ENCODE measurements at places on chromosomes 11 and 22.

- DNase-seq: no peak
Observed at GRCh38 chr11:73340164-73340563, 32.1 kb downstream of the ARHGEF17 start.

- DNase-seq: no peak
Observed at GRCh38 chr11:129933891-129934290, 38.5 kb upstream of the NFRKB start.

DNA sequence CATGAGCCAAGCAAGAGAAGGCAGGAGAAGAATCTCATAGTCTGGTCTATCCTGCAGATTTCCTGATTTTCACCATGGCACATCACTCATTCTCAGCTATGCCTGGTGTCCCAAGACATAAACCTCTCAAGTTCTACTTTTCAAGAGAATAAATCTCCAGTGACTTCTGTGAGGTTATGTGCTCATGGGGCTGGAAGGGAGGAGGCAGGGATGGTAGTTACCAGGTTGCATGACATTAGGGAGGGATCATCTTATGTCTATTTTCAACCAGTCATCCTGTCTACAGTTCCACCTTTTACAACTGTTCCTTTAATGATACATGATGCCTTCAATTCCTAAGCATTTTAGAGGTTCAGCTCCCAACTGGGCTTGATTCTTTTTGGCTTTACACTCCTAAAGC is 297.7 kb downstream of the SOX6 start:
- no peak for DNase-seq

DNA sequence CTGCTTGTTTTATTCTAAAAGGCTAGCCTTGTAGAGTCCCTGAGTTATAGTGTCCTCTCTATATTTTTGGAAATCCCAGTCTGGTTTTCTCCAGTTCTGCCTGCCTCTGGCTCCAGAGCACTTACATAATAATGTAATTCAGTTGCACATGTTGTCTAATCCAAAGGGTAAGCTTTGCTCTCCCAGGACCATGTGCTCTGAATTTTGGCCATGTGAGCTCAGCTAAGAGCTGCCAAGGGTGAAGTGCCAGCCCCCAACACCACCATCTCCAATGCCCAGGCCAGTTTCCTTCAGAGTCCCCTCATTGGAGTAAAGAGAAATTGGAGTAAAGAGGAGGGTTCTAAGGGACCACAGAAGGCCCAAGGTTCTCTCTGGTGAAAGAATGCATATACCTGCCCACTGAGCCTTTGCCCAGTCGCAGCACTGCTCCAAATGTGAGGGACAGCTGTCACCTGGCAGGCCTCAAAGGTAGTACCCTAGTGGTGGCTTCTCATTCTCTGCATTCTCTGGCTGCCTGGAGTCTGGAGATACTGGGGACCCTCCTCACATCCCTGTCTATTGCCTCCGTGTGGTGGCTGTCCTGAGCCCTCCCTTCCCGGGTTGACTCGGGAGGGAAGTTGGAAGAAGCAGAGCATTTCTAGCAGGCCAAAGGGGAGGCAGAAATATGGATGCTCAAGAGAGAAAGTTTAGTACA is 4.9 kb downstream of the CRY2 start:
- DNase-seq: no peak

GRCh38 chr11:58905011-58905720 is 34.1 kb upstream of the GLYATL1 start:
- no peak for DNase-seq

DNA sequence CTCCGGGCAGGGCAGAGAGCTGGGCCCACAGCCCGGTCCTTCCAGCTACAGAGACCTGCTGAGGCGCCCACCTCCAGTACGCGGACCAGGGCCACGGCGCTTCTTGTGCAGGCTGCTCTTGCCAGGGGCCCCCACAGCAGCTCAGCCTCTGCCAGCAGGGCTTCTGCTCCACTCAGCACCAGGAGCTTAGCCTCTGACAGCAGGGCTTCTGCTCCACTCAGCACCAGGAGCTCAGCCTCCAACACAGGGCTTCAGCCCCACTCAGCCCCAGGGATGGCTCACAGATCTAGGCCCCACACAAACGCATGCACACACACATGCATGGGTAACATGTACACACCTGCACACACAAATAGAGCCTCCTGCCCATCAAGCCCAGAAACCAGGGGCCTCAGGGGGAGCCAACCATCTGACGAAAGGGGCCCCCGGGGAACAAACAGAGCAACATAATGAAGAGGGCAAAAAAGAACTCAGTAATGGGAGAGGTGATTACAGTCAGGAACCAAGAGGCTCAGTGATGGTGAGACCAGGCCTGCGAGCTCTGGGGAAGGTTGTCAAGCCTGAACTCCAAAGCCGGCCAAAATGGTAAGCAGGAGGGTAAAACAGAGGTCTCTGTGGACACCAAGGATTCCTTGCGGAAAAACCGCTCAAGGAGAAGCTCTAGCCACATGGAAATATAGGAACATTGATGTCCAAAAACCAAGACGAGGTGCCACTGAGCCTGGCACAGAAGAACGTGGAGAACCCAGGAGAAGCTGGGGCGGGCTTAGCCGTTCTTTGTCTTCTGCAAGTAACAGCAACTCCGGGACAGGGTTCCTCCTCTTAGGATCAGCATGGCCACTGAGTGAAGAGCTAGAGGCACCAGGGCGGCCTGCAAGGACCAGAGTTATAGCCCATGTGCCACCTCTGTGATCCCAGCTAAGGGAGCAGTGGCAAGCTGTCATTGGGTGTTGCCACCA is 46.5 kb downstream of the GNB1L start:
- no peak for DNase-seq

- no peak for DNase-seq
Observed at GRCh38 chr11:131955904-131956303, 585.5 kb downstream of the NTM start.

DNA sequence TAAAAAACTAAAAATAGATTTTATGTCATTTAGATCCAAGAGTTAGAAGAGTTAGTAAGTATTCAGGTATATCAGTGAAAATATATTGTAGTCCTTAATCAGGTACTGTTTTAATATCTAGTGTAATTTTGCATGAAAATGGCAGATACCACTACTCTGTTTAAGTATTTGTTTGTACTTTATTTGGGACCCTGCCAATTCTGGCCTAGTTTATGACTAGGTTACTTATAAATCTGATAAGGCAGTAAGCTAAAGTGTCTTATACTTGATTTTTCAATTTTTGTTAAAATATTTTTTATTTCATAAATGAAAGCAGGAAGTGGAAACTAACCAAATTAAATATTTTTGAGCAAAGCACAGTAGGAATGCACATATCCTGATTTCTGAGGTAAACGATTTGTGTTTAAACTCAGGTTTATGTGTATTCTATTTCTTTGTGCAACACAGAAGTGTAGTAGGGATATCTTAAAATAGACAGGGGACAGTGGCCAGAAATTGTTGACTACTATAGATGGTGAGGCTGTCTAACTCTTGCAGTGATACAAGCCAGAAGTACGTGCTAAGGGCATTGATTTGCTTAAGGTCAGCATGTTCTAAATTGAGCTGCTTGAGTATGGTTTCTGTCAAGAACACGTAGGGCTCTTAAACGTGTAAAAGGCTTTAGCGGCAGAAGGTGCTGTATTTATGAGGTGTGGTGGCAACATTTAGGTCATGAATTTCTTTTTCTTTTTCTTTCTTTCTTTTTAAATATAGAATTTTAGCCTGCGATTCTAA is 34.0 kb downstream of the HIPK3 start:
- no peak for DNase-seq

DNA sequence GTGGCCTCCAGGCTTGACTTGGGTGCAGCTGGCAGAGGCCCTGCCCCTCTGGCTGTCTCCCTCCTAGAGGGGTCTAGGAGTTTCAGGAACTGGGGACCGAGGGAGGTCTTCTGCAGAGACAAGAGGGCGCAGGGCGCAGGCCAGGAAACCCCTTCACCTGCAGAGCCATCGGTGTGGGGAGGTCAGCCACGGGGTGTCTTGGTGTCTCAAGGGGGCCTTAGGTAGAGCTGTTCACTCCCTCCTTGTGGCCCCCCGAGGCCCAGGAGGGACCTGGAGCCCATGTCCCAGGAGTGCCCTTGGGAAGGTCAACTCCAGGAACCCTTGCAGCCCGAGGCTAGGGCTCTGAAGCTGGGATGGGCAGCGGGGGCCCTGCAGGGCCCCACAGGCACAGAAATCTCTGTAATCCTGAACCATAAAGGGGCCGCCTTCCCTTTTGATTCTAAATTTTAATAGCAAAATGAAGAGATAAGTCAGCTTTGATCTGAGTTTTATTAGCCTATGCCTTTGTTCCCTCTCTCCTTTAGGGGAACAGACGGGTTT is 31.4 kb upstream of the TH start:
- DNase-seq: no peak

- no peak for DNase-seq
Observed at GRCh38 chr11:1194231-1194976, 28.5 kb upstream of the MUC5B start.

GRCh38 chr11:117819096-117820040 is 5.2 kb downstream of the FXYD2 start:
- DNase-seq: peak; percentile 75

DNA sequence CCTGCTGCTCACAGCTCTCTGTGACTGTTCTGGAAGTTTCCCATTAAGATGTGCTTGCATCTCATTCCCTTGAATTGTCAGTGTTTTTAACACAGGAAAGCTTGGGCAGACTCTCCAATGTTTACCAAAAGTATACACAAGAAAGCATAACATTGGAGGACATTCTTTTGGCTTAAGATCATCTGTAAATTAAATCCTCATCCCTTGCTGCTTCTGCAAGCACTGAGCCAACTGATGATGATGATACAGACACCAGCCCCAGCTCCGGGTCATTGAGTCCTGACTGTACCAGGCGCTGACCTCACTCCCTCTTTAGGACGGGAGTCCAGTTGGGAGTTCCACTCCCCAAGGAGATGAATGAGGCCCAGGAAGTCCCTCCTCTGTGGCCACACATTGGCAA is 23.8 kb downstream of the CD82 start:
- DNase-seq: no peak

- DNase-seq: no peak
Observed at GRCh38 chr11:80722629-80723028, 1281.8 kb upstream of the TENM4 start.

- DNase-seq: no peak
Observed at GRCh38 chr22:22578702-22579424, 19.8 kb upstream of the PRAME start.

DNA sequence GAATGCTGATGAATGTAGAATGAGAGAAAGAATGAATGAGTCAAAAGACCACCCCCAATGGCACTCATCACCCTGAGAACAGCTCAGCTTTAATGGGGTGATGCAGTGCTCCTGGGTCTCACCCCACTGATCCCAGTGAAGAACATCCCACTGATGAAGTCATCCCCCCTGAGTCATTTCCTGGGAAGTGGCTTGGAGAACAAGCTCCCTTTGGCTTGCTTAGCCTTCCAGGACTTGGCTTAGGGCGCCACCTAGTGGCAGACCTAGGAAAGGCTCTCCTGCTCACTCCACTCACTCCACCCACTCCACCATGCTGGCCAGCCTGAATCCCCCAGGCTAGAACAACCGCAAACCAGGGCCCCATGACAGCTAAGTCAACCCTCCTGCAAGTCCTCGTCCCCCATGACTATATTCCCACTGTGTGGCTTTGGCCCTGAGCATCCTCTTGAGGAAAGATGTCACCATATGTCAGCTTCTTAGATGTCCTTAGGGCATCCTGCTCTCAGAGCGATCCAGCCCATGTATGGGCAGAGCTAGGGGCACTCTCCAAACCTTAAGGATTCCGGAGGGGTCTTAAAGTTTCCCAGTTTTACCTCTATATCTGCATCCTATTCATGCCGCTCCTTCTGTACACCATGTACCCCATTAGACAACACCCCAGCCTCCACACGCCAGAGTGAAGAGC is 17.8 kb upstream of the TMPRSS13 start:
- DNase-seq: peak; percentile 57

DNA sequence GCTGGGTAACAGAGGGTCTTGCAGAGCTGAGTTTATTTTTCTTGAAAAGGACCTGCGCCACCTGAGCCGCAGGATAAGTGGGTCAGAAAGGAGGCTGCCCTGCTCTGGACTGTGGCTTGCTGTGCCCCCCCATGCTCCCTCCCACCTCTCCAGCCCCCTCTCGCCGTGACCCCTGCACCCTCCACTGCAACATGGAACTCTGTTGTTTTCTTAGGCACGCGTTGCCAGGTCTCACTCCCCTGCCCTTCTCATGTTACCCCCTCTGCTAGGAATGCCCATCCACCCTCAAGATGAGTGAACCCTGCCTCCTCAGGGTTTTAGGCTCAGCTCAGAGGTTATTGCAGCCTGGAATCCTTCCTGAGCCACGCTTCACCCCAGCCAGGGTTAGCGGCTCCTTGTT is 10.8 kb downstream of the ETS1 start:
- no peak for DNase-seq

GRCh38 chr11:122764371-122765090 is 73.8 kb upstream of the CRTAM start:
- no peak for DNase-seq

DNA sequence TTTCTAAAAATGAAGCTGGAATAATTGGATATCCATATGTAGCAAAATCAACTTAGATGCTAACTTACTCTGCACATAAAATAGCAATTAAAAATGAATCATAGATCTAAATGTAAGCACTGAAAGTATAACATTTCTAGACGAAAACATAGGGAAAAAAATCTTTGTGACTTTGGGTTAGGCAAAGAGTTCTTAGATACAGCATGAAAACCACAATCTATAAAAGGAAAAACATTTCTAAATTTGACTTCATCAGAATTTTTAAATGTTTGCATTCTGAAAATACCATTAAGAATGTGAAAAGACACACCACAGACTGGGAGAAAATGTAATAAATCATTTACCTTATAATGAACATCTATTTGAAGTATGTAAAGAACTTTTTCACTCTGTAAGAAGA is 128.8 kb downstream of the APIP start:
- DNase-seq: no peak

GRCh38 chr22:37026325-37026724 is 6.8 kb downstream of the MPST start:
- no peak for DNase-seq

GRCh38 chr11:41446566-41446965 is 12.9 kb downstream of the LRRC4C start:
- no peak for DNase-seq

- DNase-seq: no peak
Observed at GRCh38 chr22:27776650-27776958, 25.0 kb downstream of the MN1 start.

DNA sequence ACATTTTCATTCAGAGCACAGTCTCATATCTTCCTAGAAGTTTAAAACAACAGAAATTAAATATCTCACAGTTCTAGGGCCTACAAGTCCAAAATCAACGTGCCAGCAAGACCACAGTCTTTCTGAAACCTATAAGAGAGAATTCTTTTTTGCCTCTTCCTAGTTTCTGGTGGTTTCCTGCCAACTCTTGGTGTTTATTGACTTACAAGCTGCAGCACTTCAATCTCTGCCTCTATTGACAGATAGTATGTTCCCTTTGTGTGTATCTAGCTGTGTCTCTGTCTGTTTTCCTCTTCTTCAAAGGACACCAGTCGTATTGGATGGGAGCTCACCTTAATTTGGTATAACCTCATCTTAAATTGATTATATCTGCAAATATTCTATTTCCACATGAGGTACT is 347.5 kb downstream of the DCDC1 start:
- no peak for DNase-seq

Measured in HuH-7.5 (cell line).